ENCODE measurements at places on chromosomes 1 and 21.

DNA sequence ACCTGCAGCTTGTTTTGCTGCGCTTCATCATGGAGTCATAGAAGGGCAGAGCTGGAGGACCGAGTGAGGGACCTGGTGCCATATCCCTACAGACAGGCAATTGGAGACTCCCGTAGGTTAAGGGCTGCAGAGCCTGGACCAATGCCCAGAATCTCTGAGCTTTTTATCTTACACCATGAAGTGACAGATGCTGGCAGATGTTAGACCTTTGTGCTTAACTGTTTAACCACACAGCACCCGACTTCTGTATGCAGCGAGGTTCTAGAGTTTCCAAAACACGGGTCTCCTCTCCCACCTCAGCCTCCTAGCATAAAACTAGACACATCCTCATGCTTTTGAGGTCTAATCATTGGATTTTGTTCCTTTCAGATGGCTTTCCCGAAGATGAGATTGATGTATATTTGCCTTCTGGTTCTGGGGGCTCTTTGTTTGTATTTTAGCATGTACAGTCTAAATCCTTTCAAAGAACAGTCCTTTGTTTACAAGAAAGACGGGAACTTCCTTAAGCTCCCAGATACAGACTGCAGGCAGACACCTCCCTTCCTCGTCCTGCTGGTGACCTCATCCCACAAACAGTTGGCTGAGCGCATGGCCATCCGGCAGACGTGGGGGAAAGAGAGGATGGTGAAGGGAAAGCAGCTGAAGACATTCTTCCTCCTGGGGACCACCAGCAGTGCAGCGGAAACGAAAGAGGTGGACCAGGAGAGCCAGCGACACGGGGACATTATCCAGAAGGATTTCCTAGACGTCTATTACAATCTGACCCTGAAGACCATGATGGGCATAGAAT lies 47.6 kb downstream of the B3GALT5 start:
- DNase-seq: no peak

DNA sequence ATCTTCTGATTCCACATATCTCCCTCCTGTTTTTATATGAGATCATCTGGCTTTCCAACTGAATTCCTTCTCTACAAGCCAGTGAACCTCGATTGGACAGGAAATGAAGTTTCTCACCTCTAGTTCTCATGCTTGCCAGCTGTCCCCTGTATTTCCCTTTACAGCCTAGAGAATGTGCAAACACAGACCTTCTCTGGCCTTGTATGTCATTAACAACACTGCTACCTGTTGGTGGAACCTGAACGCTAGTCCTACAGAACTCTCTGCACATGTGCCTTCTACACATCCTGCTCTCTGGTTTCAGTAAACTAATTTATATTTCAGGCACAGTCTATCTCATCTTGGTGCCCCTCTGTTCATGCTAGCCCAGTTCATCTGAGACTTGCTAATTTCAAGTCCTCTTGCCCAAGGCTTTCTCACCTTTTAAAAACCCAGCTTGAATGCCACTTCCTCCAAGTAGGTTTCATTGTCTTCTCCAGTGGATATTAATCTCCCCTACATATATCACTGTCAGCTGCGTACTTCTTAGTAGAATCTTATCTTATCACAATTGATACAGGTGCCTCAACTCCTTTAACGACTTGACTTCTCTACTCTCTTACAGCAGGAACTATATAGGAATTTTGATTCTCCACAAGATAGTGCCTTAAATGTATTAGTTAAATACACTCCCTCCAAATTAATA lies 549.9 kb downstream of the PLPP3 start:
- DNase-seq: no peak

DNA sequence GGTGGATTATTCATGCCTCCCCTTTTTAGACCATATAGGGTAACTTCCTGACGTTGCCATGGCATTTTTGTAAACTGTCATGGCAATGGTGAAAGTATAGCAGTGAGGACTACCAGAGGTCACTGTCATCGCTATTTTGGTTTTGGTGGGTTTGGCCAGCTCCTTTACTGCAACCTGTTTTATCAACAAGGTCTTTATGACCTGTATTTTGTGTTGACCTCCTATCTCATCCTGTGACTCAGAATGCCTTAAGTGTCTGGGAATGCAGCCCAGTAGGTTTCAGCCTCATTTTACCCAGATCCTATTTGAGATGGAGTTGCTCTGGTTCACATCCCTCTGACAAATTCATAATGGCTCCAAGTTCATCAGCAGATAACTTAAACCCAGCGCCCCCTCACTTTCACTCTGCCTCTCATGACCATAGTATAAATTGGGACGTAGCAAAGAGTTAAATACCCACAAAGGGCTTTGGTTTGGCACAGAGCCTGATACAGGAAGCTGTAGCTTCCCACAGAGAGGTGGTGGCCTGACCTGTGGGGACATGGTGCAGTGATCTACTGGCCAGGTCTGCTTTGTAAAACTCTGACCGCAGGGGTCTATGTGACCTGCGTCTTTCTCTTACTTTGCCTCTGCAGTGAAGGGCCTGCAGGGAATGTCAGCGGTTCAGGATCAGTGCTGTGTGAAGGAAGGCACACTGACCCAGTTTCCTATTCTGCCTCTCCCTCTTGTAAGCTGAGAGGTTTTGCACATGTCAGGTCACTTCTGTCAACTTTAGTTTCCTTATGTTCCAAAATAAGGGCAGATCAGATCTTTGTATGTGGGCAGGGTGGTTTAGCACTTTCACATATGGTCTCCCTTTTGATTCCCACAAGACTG lies 78.1 kb upstream of the ZNF644 start:
- DNase-seq: no peak

DNA sequence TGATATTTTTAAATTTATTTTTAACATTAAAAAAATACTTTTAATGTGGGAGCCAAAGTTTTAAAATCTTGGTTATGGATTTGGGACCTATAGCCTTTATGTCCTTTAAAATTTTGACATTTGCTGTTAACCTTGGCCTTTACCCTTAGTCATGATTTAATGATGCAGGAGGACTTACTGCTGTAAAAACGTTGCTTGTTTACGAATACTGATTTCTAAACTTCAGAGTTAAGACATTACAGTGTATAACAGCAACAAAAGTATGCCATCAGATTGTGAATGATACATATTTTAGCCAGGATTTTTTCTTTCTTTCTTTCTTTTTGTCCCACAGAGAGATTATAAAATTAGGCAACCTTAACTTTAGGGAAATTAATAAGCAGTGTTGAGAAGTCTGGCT lies 8.9 kb downstream of the RBM15 start:
- no peak for DNase-seq

- DNase-seq: no peak
Observed at GRCh38 chr1:174428033-174428432, 19.7 kb upstream of the GPR52 start.

- no peak for DNase-seq
Observed at GRCh38 chr1:218986816-218987215, 186.9 kb upstream of the LYPLAL1 start.

- DNase-seq: no peak
Observed at GRCh38 chr1:108097018-108097417, 103.1 kb downstream of the SLC25A24 start.
